GM06990 (cell line): ENCODE measurements at places on chromosomes 12 and 14.

DNA sequence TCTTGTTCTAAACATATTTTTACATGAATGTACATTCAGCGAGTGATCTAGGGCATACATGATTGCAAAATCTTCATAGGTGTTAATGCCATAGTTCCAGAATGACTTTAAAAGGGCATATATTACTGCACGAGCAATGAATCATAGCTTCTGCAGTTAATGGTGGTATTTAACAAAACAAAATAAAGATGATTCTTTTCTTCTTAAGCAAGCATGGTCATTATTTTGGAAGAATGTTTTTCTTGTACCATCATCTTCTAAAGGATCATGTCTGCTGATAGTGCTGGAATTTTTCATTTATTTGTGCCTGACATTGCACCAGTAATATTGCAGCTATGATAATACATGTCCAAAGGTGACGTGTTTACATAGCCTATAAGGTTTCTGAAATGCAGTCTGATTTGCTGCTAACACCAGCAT lies 388.6 kb downstream of the CCDC91 start:
- DNase-seq, result no peak

- no peak for DNase-seq
Observed at GRCh38 chr12:101759396-101760047, 20.3 kb upstream of the SYCP3 start.

- no peak for DNase-seq
Observed at GRCh38 chr12:3381059-3382047, 109.7 kb upstream of the PRMT8 start.

GRCh38 chr12:49121047-49121696 lies 10.0 kb downstream of the TUBA1B start:
- DNase-seq, result no peak

DNA sequence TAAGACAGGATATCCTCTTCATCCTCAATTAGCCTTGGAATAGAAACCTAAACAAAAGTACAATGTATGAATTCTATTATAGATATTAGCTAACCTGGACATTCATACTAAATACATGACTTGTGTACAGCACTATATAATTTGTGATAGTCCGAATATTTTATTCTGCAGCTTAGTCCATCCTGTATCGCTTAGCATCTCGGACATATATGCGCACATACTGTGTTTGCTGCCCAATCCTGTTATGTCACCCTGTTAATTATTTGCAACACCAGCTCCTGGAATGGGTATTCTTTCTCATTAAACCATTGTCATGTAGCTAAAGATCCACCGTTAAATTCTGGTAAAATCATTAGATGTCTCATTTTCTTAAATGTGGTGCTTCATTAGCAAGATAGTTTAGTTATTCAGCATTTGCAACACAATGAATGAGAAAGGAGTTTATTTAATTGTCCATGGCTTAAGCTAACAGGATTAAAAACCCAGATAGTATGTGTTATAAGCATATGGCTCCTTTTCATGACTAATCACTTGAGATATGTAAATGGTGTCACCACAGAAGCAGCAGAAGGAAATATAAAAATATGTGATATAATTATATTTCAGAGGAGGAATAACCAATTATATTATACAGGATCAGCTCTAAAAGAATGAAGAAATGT lies 156.0 kb upstream of the ARHGAP5 start:
- no peak for DNase-seq

- DNase-seq, result no peak
Observed at GRCh38 chr12:46004715-46005114, 14.3 kb upstream of the SCAF11 start.

GRCh38 chr14:104107101-104107581 lies 21.6 kb downstream of the ASPG start:
- no peak for DNase-seq

DNA sequence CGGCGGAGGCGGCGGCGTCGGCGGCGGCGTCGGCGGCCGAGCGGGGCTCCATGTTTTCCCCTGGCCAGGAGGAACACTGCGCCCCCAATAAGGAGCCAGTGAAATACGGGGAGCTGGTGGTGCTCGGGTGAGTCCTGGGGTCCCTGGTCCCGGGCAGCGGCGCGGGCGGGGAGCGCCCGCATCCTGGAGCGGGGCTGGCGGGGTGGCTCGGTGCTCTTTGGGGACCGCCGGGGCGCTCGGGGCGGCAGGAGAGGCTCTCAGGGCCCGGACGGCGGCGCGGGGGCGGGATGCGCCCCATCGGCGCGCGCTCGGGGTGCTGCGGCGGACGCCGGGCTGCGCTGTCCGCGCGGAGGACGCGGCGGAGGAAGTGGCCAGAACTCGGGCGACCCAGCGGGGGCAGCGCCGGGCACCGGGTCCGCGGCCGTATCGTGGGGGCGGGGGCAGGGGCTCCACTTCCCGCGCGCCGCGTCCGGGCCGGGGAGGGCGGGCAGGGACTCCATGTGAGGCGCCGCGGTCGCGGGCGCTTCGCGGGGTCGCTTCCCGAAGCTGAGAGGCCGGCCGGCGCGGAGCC lies 485 bp downstream of the PELI2 start:
- no peak for DNase-seq

GRCh38 chr12:4558171-4558570 lies 3.8 kb upstream of the DYRK4 start:
- DNase-seq, result no peak

DNA sequence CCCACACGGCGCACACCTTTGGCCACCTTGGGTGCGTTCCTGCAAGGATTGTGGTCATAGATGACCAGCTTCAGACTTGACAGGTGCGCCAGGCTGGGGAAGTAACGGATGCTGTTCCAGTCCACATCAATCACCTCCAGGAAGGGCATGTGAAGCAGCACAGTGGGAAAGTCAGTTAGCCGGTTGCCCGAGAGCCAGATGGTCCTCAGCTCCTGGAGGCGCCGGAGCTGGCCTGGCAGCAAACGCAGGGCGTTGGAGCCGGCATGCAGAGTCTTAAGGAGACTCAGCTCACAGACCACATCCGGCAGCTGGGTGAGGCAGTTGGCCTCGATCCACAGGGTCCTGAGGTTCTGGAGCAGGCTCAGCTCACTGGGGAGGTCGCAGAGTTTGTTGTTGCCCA lies 581 bp downstream of the LRRC10 start:
- no peak for DNase-seq
